GM12892 (cell line): ENCODE measurements at places on chromosomes 2 and 18.

DNA sequence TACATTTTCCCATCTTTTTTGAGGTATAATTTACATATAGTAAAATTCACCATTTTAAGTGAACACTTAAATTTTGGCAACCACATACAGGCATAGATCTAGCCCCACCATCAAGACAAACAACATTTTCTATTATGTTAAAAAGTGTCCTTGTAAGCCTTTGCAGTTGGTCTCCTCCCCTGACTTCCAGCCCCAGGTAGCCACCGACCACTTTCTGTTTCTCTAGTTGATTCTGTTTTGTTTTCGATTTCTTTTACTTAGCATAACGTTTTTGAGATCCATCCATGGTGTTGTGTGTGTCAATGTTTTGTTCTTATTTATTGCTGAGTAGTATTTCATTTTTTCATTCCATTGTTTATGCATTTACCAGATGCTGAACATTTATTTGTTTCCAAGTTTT is 135.5 kb upstream of the FOSL2 start:
- no peak for DNase-seq

DNA sequence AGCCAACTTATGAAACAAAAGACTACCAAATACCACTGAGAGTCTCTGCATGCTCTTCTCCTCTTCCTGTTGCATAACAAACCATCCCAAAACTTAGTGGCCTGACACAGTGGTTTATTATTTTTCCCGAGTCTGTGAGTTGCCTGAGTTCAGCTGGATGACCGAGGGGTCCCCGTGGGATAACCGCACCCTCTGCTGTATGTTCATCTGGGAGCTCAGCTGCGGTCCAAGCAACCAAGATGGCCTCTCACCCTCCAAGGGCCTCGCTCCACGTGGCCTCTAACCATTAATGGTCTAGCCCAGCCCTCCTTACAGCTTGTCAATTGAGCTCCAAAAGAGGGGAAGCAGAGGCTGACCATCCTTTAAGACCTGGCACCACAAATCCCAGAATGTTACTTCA is 17.1 kb downstream of the ITM2C start:
- no peak for DNase-seq

GRCh38 chr2:139925903-139926302 is 1145.7 kb upstream of the NXPH2 start:
- no peak for DNase-seq

- no peak for DNase-seq
These were observed 639.9 kb downstream of the LRP1B start for GRCh38 chr2:141490886-141491285.

GRCh38 chr2:39854771-39855170 is 75.7 kb upstream of the THUMPD2 start:
- no peak for DNase-seq

DNA sequence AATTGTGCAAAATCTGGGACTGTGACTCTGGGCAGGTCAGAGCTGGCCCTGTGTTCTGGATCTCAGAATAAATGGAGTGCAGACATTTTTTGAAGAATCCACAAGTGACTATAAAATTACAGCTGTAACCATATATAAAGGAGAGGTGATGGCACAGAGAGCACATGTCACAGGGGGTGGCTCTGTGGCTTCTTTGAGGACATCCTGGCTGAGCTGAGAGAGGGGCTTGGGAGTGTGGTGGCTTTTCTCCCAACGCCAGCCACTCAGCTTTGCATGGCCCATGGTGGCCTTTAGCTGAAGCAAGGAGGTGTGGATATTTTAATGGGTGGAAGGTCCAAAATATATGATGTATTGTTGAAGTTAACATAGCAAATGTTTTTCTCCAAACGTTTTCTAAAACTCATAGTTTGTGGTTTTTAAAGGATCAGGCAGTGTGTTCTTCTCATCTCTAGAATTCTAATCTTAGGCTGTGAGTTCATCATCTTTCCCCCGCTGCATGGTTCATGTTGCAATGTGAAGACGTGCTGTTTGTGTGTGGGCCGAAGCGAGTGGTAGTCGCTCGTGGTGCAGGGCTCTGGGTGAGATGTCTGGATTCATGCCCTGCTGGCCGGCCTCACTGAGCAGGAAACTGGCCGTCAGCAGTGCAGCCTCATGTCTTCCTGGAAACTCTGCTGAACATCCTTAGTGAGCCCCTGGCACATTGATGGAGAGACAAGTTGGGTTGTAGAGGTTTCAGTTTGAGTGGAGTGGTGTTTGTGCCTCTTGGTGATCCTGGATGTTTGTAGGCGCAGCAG is 109.9 kb downstream of the ZNF236 start:
- DNase-seq: no peak

GRCh38 chr2:26692897-26693849 is 651 bp downstream of the KCNK3 start:
- no peak for DNase-seq

- no peak for DNase-seq
These were observed 1.8 kb downstream of the SCN9A start for GRCh38 chr2:166373951-166374350.

- no peak for DNase-seq
These were observed 885.0 kb downstream of the SLC4A3 start for GRCh38 chr2:220512419-220512818.

DNA sequence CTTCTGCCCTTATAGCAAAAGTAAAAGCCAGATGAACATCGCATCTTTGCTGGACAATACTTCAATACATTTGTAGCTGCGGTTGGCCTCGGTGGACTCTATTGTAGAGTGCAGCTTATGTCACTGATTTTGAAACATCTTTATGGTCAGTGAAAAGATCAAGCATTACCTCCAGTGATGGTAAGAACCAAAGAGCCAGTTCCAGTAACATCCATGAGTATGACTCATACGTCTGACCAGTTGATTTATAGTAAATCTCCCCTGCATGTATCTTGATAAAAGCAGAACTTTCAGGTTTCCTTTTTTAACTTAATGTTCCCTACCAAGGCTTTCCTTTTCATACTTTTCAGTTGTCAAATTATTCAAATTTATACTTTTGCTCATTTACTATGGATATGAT is 119.2 kb upstream of the HNRNPA3 start:
- DNase-seq: no peak

- no peak for DNase-seq
These were observed 248.6 kb downstream of the CYP26B1 start for GRCh38 chr2:71898851-71899681.

DNA sequence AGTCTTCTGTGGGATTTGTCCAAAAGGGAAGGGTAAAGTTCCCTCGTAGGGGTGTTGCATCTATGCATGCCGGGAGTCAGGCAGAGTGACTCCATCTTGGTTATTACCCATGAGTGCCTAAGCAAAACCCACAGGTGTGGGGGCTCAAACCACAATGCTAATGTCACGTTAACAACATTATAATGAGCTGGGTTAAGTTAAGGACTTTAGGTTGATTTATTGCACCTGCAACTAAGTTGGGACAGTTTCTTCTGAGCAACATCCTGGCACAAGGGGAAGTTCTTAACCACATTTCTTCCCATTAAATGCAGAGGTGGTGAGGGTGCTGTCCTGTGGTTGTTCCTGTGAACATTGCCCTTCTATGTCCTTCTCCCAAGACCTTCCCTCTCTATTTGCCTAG is 1596.8 kb upstream of the SLC39A10 start:
- no peak for DNase-seq

GRCh38 chr2:188450732-188451483 is 159.2 kb downstream of the GULP1 start:
- no peak for DNase-seq

DNA sequence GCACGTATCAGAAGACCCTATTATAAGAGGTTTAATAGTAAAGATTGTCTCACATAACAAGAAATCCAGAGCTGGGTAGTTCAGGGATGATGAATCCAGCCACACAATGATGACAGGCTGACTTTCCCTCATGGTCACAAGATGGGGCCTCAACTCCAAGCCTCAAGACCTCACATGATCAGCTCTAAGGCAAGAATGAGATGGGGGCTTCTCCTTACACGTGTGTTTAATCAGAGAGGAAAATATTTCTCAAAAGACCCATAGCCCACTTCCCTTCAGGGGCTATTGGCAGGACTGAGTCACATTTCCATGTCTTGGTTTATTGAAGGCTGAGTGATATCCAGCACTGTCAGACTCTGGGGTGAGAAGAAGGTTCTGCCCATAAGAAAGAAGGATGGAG is 100.2 kb upstream of the FOSL2 start:
- DNase-seq: no peak

DNA sequence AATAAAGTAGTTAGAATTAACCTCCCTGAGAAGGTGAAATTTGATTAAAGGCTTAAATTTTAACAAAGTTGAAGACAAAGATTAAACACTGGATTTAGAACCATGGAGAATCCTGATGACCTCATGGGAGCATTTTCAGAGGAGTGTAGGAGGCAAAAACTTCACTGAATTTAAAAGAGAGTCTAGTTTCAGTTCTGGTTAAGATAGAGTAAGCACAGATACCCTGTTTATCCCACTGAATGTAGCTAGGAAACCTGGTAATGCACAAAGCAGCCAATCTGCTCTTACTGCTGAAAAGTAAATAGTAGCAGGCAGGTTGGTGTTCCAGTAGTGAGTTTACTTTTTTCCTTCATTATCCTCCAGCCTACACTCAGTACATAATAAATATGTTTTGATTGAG is 654.9 kb upstream of the SYT4 start:
- DNase-seq: no peak

DNA sequence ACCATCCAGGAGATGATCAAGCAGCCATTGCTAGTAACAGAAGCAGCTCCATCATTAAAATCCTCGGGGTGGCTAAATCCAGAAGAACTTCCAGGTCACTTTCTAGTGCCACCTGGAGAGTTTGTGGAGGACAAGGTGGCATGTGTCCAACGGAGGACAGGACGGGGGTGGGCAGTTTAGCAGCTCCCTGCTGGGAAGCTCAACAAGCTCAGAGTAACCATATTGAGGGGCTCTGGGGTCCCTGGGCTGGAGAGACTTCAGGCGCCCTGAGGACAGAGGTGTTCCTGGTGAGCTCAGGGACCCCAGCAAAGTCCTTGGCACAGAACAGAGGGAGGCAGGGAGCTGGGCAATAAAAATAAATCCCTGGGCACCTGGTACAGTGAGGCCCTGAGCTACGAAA is 140.0 kb upstream of the FHL2 start:
- DNase-seq: no peak

- DNase-seq: no peak
These were observed 15.2 kb downstream of the ACVR2A start for GRCh38 chr2:147860009-147860408.

GRCh38 chr2:32706815-32707579 is 79.1 kb downstream of the TTC27 start:
- DNase-seq: no peak

DNA sequence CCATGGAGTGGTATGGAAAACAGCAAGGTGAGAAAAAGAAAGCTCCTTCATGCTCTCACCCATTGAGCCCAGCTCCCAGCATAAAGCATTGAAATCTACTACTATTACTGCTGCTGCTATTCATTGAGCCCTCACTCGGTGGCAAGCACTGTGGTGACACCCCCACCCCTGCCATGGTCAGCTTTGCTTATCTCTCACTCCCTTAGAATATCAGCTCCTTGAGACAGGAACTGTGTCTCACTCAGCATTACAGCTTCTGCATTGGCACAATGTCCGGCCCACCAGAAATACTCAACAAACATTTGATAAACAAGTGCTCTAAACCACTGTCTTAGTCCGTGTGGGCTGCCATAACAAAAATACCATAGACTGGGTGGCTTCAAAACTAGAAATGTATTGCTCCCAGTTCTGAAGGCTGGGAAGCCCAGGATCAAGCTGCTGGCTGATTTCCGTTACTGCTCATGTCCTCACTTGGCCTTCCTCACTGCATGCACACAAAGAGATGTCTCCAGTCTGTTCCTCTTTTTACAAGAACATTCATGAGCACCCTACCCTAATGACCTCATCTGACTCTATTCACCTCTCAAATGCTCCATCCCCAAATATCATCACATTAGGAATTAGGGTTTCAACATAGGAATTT is 116.3 kb downstream of the ZBTB7C start:
- DNase-seq: no peak

DNA sequence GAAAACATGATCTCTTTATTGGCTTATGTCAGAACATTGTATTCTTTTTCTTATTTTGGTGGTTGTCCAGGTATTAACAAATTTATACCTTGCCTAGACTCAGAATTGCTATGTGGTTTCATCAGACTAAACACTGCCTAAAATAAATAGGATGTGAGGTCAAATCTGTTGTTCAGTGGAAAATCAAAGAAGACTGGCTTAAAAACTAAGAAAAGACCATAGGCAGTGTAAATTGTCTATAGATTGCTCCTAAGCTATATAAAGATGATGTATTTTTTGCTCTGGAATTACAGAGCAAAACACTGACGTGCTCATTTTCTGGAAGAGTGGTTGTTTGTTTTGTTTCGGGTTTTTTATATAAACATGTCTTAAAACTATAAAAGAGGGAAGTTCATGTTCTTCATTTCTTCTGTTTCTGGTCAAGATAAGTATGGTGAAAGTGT is 266.0 kb downstream of the ALPK2 start:
- DNase-seq: no peak

GRCh38 chr18:27527856-27528255 is 342.7 kb upstream of the CHST9 start:
- no peak for DNase-seq

DNA sequence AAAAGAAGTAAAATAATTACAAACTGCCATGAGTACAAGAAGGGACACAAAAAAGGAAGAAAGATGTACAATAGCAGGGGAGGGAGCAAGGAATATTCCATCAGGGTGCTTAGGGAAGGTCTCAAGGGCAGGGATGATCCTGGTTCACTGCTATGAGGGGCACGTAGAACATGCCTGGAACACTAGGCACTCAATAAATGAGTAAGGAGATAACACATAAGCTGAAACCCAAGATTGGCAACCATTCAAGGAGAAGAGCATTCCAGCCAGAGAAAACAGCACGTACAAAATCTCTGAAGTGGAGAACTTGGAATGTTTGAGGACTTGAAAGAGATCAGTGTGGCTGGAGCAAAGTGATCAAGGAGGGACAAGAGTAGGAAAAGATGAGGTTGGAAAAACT is 103.2 kb downstream of the FAM161A start:
- no peak for DNase-seq

- no peak for DNase-seq
These were observed 60.2 kb downstream of the ZC3H6 start for GRCh38 chr2:112335600-112335999.
